Adipocyte (in vitro differentiated cells): ENCODE measurements at places on chromosomes 16 and 17.

- DNase-seq, result no peak
Observed at GRCh38 chr17:2903193-2903974, 107.1 kb downstream of the RAP1GAP2 start.

- DNase-seq, result peak; percentile 36
Observed at GRCh38 chr16:12178251-12178990, 201.9 kb downstream of the SNX29 start.

GRCh38 chr16:66548068-66548467 is 1.9 kb downstream of the TK2 start:
- DNase-seq, result no peak

DNA sequence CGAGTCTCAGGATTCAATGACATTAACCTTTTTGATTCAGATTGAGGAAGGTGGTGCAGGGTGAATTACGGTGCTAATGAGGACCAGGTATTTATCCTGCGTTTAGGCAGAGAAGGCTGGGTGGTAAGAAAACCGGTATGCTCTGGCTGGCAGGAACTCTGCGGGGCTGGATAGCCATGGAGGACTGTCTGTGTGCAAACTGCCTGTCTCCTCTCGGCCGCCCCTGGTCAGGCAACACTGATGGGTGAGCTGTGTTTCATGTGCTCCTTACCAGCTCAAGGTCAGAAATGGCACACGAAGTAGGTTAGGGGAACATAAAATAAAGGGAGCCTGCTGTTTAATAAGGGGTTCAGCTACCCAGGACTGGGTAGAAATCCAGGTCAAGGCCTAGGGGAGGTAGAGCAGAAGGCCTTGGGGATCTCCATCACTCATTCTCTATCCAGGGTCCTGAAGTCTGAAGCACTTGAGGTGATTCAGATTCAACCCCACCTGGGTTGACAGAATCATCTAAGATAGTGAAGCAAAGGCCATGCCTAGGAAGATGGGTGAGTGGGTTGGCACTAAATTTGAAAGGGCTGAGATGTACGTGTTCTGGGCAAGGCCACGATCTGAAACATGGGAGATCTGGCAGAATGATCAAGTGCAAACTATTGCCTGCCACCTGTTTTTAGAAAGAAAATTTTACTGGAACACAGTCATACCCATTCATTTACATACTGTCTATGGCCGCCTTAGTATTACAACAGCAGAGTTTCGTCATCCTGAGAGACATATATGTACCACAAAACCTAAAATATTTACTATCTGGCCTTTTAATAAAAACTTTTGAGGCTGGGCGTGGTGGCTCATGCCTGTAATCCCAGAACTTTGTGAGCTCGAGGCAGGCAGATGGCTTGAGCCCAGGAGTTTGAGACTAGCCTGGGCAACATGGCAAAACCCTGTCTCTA is 292.5 kb downstream of the XYLT1 start:
- DNase-seq, result no peak

DNA sequence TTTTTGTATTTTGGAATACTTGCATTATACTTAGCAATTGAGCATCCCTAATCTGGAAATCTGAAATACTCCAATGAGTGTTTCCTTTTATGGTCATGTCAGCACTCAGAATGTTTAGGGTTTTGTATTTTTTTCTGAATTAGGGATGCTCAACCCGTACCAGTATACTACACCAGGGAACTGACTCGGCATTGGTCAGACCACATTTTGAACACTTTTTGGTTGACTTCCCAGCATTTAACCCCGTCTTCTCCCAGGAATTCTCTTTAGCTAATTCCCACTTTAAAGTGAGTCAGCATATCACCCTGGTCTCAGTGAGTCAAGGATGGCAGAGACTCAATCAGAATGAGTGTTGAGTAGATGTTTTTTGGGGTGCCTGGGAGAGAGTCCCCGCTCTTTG is 177.9 kb downstream of the SPECC1 start:
- DNase-seq, result no peak

GRCh38 chr16:75219838-75220237 is 1.1 kb downstream of the CTRB1 start:
- DNase-seq, result no peak

DNA sequence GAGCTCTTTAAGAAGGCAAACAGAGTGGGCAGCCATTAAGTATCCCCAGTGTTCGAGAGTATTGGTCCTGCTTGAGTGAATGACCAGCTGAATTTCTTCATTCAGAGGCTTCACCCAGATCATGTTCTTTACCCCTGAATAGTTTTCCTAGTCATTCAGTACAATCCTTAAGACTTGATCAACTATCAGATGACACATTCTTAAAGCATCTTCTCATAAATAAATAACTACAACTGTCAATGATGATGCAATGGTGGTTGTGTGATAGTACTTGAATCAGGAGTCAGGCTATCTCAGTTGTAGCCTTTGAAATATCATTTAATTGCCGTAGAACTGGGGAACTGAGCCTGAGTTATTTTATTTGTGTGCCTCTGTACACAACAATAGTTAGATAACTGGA is 416.8 kb upstream of the CCL2 start:
- no peak for DNase-seq

DNA sequence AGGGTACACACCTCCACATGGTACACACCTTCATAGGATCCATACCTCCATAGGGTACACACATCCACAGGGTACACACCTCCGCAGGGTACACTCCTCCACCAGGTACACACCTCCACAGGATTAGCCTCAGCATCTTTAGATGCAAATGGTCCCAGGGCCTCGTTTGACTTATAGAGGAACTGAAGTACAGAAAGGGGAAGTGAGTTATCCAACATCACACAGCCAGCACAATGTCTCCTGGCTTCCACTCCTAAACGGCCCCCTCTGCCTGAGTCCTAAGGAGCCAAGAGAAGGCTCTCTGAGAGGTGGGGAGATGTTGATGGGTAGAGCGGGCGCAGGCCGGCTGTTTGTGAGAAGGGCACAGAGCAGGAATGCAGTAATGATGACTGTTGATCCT is 12.0 kb downstream of the FOXN1 start:
- no peak for DNase-seq

DNA sequence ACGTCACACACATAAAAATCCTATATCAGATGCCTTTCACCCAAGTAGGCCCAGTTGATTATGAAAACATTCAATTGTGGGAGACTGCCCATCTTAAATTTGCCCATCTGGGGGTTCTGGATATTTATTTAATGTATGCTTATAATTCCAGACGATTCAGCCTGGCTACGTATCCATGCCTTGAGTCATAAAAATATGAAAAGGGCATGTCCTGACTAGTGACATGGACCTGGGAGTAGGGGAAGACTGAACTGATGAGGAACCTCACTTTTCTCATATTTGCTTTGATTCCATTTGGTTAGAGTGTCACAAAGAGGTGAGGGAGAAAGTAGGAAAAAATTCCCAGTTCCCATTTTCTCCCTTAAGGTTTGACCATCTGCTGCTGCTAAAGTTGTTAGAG is 122.5 kb upstream of the GNAO1 start:
- DNase-seq, result no peak
